ENCODE measurements at places on chromosomes 2 and 18.

GRCh38 chr2:10350761-10351160 lies 48.1 kb downstream of the HPCAL1 start:
- no peak for DNase-seq

- peak; percentile 60 for DNase-seq
Observed at GRCh38 chr2:236049981-236050380, 118.2 kb downstream of the GBX2 start.

GRCh38 chr2:203751685-203752271 lies 45.3 kb downstream of the CD28 start:
- DNase-seq = no peak

GRCh38 chr2:233051241-233052149 lies 8.6 kb upstream of the INPP5D start:
- DNase-seq = no peak

DNA sequence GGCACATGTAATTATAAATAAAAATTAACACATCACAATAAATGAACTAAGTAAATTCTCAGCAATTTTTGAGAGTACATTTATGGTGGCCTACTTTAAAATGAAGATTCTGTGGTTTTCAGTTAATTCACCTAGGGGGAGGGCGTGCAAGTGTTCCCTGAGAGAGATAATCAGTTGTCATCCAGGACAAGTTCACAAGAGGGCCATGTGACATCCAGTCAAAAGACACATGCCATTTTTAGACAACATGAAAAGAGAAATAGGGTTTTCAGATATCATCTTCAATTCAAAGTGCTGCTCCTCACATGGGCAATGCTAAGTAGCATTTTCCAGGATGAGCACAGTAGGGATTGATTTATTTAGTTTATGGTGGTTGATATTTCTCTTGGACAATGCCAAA lies 393.7 kb downstream of the STK39 start:
- no peak for DNase-seq

GRCh38 chr2:115939902-115940301 lies 1497.5 kb downstream of the DPP10 start:
- no peak for DNase-seq

GRCh38 chr2:30239308-30239985 lies 8.1 kb downstream of the LBH start:
- DNase-seq = peak; percentile 72

GRCh38 chr2:41441958-41442357 lies 605.9 kb upstream of the PKDCC start:
- DNase-seq = no peak

DNA sequence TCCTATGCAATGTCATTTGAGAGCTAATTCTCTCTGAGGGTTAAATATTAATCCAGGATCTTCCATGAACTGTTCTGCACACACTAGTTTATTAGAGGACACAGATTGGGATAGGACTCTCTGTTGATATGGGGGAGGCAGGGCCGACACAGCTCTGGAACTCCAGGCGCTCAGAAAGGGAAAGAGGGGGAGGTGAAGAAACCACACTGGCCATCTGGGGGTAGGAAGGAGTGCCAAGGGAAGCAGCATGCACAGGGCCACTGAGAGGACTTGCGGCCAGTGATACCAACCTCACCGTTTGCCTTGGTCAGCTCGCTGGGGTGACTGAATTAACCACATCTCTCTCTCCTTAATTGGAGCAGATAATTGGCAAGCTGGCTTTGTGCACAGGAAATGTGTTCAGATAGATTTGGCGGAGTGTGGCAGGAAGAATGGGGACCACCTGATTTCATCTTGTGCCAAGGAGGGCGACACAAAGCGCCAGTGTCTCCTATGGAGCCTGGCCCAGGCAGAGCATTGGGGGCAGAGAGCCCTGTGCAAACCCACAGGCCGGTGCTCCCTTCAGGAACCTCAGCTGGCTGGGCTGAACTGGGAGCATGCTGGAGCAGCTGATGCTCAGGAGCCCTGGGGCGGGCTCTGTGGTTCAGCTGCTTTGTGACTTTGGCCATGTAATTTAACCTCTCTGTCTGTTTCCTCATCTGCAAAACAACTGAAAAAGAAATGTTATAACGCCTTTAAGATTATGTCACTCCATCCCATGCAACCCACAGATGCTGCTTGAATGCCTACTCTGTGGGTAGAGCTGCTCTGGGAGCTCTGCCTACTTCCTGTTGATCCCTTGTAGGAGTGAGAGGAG lies 114.7 kb upstream of the STON1 start:
- no peak for DNase-seq

GRCh38 chr2:37421686-37422085 lies 77.3 kb downstream of the QPCT start:
- DNase-seq = no peak

- DNase-seq = no peak
Observed at GRCh38 chr18:45284174-45284573, 331.1 kb upstream of the SLC14A2 start.

DNA sequence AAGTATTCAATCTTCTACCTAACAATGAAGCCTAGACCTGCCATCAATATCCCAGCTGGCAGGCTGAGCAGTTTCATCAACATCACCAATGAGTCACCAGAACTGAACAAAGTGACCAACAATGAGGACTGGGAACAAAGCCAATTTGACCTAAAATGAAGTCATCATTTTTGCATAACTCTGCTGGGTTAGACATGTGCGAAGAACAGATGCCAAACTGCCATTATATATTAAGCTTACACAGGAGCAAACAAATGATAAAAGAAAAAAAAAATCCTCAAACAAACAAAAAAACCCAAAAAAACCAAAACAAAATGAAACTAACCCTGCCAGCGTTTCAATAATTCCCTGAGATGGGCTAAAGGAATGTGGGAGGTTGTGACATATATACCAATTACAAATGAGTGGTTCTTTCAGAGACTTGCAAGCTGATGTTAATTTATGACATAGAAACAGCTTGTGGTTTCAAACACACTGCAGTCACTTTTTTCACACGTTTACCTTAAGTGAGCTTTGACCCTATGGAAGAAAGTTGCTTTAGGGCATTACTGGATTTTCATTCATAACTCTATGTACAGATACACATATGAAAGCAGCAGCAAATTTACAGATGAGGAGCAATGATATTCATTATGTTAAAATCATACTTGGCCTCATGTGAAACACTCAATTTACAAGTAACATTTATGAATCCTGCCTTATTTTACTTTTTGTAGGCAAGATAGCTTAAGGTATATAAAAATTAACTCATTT lies 56.9 kb upstream of the CCDC141 start:
- no peak for DNase-seq

GRCh38 chr2:111897630-111897923 lies 830 bp upstream of the MERTK start:
- no peak for DNase-seq

DNA sequence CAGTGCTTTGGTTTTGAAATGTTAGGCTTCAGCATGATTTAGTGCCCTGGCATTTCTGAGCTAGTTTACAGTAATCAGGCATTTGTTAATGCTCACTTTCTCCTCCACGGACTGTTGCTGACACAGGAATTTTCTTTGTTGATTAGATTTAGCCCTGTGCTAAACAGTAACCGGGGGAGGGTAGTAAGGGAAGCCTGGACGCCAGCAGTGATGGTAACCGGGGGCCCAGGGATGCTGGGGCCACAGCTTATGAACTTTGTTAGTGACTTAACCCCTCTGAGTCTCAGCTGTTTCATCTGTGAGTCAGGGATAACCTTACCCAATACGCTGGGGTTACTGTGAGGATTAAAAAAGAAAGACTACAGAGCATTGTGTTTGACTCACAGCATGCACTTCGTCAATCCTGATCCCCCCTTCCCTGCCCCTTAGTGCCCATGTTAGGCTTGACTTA lies 33.5 kb downstream of the KLHL29 start:
- DNase-seq = no peak

- peak; percentile 95 for DNase-seq
Observed at GRCh38 chr2:203871371-203871983, 3.9 kb downstream of the CTLA4 start.

DNA sequence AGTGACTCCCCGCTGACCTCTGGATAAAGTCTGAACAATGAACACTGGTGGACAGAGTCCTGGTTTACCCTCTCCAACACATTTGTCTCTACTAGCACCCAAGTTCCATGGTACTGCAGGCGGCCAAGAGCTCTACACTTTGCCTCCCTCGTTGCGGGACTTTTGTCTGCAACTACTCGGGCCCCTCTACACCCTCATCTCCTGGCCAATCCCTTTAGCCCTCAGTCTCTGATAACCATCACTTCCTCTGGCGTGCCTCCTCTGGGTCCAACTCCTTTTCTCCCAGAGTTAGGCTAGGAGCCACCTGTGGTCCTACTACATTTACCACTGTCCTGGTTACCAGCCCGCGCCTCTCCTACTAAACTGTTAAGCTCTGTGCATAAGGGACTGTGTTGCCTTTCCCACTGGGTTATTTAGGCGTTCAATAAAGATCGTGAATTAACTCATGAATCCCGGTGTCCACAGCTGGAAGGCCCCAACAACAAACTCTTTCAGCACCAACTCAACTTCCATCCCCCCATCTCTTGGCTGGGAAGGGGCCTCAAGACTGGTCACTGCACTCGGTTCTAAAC lies 757 bp downstream of the HDHD2 start:
- no peak for DNase-seq

- no peak for DNase-seq
Observed at GRCh38 chr2:238523158-238524110, 96.7 kb downstream of the ASB1 start.

DNA sequence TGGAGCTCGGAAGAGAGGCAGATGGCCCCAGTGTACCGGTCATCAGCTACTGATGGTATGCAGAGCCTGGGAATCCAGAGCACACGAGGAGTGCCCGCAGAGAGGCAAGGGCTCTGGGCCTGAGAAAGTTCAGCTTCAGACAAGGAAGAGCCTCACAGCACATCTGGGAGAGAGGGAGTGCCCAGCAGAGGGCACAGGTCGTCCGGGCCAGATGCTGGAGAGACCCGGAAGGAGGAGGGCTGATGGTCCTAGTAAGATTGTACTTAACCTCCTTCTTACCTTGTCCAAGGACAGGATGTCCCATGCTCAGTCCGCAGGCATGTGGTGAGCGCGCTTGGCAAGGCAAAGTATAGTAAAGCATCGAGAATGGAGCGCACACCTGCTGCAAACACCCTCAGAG lies 24.4 kb upstream of the CHMP1B start:
- DNase-seq = no peak

DNA sequence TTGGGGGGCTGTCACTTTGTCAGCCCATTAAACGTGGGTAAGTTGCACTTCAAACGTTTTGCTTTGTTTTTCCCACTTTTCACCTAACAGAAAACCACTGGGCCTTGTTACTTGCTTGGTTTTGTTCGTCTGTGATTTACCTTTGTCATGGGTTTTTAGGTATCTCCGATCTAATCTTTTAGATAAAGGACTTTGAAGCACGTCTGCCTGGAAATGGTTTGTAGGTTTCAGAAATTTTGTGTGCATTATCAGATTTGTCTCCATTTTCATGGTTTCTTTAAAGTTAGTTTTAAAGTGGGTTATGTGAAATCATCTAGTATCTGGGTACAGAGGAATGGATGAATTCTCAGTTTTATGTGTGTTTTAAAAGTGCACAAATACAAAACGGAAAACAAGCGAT lies 6.4 kb downstream of the CTDP1 start:
- DNase-seq = no peak

GRCh38 chr18:49022311-49023161 lies 71.8 kb upstream of the SMAD7 start:
- no peak for DNase-seq

DNA sequence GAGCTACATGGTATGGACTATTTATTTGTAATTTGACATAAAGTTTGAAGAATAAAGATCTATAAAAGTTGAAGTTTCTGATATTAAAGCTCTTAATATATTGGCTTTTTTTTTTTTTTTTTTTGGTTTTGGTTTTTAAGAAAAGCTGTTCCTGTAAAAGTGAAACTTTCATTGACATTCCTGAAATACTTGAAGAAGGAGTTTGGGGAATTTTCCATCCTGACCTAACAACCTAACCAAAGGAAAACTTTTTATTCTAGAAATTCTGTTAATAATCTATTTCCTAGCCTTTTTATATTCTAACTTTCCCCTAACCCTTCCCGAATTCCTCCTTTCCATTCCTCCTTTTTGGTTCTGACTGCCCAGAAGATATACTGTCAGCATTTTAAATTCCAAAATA lies 83.7 kb downstream of the ACSL3 start:
- DNase-seq = no peak

DNA sequence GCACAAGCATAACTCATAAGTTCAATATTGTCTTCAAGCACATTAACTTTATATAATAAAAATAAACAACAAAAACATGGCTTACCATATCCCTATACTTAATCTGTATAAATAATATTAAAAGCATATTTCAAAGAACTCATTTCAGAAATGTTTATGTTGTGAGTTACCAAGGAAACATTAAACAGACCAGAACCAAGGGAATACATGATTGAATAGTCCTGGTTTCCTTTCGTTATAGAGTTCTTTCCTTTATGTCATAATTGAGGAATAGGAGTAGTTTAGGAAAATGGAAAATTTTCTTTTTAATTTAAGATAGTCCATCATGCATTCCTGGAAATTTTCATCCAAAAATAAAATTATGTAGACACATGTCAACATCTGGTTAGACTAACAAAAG lies 343.0 kb downstream of the ERBB4 start:
- no peak for DNase-seq

GRCh38 chr2:229261599-229261998 lies 9.5 kb downstream of the PID1 start:
- DNase-seq = no peak

DNA sequence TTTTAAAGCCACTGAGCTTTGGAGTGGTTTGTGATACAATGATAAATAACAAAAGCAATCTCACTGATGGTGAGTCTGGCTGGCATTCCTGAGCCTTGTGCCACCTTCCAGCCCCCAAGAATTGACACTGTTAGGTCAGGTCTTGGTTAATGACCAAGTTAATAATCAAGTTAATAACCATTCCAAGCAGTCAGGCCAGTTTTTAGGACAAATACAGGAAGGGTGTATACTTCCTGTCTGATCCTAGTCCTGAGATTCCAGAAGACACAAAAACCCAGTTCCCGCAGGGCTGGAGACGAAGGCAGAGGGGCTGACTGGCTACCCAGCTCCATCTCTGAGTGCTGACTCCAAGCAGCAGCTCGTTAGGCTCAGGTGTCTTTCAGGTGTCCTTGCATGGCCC lies 74.6 kb upstream of the LAPTM4A start:
- no peak for DNase-seq

DNA sequence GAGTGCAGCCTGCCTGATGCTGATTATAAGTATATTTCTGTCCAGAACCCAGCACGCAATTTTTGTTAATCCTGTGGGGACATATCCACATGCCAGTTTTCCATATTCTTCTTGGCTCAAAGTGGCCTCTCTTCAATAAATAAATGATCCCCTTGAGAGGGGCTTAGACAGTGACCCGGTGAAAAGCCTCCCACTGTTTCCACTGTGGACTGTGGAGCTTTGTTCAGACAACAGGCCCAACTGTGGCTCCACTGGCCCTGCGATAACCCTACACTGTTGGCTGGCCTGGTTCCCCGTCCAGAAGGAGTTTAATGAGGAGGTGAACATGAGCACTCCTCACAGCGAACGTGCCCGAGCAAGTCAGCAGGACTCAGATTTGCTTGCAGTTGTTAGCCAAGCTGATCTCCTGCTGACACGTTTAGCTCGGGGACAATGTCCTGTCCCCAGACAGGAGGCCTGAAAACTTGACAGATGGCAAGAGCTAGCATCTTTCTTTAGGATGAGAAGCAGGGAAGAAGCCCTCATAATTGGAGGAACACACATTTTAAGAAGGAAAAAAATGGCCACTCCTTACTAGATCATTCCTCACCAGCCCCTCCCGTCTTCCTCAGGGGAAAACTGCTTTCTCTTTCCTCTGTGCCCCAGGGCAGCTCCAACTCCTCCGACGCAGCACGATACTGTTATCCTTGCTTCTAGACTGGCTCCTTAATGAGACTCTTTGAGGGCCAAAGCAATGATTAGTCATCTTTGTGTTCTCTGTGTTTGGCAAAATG lies 20.0 kb upstream of the MTCL1 start:
- DNase-seq = no peak
